Mammary microvascular endothelial cell (primary cell): ENCODE measurements at places on chromosomes 12 and 14. TPM values are rescaled to one million over a fixed set of nuclear protein-coding genes. Genes with fewer than 3 reads are reported as not detected.

RDH5 gene
- total RNA-seq, result 0.67 and 3.0 TPM in 2 replicates

FLRT2 gene
- total RNA-seq, result 35.0 and 35.6 TPM in 2 replicates

KRT77 gene
- not detected in 2 replicates for total RNA-seq

VCPKMT gene
- 3.4 and 5.2 TPM in 2 replicates for total RNA-seq

LRRC9 gene
- not detected in 2 replicates for total RNA-seq

RBM23 gene
- total RNA-seq, result 56.8 and 79.5 TPM in 2 replicates

GLS2 gene
- total RNA-seq, result not detected in 2 replicates

PLEKHG7 gene
- not detected in 2 replicates for total RNA-seq

FAIM2 gene
- not detected in 2 replicates for total RNA-seq

ASB2 gene
- 0.10 TPM in 1 of 2 replicates, not detected in the other for total RNA-seq

FOXN4 gene
- not detected in 2 replicates for total RNA-seq

CPNE6 gene
- not detected in 2 replicates for total RNA-seq

ANHX gene
- total RNA-seq, result not detected in 2 replicates

SIRT4 gene
- total RNA-seq, result 0.59 and 0.67 TPM in 2 replicates

GALNT4 gene
- 9.3 and 11.1 TPM in 2 replicates for total RNA-seq

BMP4 gene
- total RNA-seq, result 95.3 and 102 TPM in 2 replicates

SOX5 gene
- total RNA-seq, result 0.10 TPM in 1 of 2 replicates, not detected in the other

PAX9 gene
- not detected in 2 replicates for total RNA-seq

OASL gene
- total RNA-seq, result 7.7 and 11.3 TPM in 2 replicates

COCH gene
- total RNA-seq, result 0.13 and 0.79 TPM in 2 replicates

ZDHHC22 gene
- total RNA-seq, result not detected in 2 replicates

CLEC9A gene
- total RNA-seq, result not detected in 2 replicates

RNASE7 gene
- total RNA-seq, result not detected in 2 replicates

SALL2 gene
- 0.20 TPM in 2 replicates for total RNA-seq

RAB5B gene
- total RNA-seq, result 49.1 and 52.2 TPM in 2 replicates

ACSS3 gene
- total RNA-seq, result not detected in 2 replicates

GLT8D2 gene
- 0.84 and 1.5 TPM in 2 replicates for total RNA-seq

ZFYVE1 gene
- 16.1 and 17.4 TPM in 2 replicates for total RNA-seq

CALCOCO1 gene
- total RNA-seq, result 32.6 and 45.5 TPM in 2 replicates

COL2A1 gene
- total RNA-seq, result not detected in 2 replicates

SLC4A8 gene
- 1.2 and 1.9 TPM in 2 replicates for total RNA-seq

GALNT16 gene
- 0.34 and 0.87 TPM in 2 replicates for total RNA-seq

FAM181A gene
- total RNA-seq, result not detected in 2 replicates
